ENCODE measurements at places on chromosomes 4 and X. TPM values are rescaled to one million over a fixed set of nuclear protein-coding genes. Genes with fewer than 3 reads are reported as not detected.

The AP1AR gene
- total RNA-seq, result 19.3 TPM

The SLC9B1 gene
- total RNA-seq, result 0.28 TPM

The ADH6 gene
- total RNA-seq, result not detected

The TMSB15C gene
- total RNA-seq, result 4.7 TPM

The GLOD5 gene
- total RNA-seq, result not detected

The DNAAF6 gene
- total RNA-seq, result not detected

The PPP1R3F gene
- total RNA-seq, result 7.9 TPM

The GBA3 gene
- not detected for total RNA-seq

The P2RY4 gene
- 0.55 TPM for total RNA-seq

The DOK7 gene
- total RNA-seq, result not detected

The WWC2 gene
- 0.55 TPM for total RNA-seq

The DCAF12L1 gene
- not detected for total RNA-seq

Measured in activated T-helper 2 cell treated with anti-CD3 and anti-CD28 coated beads, Interferon-gamma antibody, Interleukin-2, Interleukin-4, amounts not matched to agents 10 μg/mL and 5 μg/mL and 100 μg/mL, durations not matched to agents 14 hours and 24 hours and 36 hours (primary cell).